Epithelial cell of esophagus (primary cell): ENCODE measurements at places on chromosomes 2 and 18.
A peak's percentile ranks its signal among the peaks of the same experiment; 100 is the strongest.

GRCh38 chr18:12630136-12630535, 27.8 kb downstream of the SPIRE1 start:
- DNase-seq: peak; percentile 59

DNA sequence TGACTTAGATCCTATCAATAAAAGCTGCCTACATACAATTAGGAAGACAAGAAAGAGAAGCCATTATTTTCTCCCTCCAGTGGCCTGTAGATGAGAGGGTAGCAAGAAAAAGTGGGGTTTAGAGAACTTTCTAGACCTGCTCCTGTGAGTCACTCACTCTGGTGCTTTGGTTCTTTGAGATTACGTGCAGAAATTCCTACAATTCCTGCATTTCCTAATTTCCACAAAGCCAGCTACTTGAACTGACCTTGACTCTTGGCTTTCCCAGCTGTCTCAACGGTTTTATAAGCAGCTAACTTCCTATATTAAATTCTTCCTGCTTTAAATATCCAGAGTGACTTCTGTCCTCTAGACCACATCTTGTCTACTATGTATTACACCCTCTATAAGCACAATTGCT, 899.5 kb upstream of the KLHL29 start:
- no peak for DNase-seq

GRCh38 chr2:152075461-152076050, 23.3 kb downstream of the CACNB4 start:
- DNase-seq: no peak

DNA sequence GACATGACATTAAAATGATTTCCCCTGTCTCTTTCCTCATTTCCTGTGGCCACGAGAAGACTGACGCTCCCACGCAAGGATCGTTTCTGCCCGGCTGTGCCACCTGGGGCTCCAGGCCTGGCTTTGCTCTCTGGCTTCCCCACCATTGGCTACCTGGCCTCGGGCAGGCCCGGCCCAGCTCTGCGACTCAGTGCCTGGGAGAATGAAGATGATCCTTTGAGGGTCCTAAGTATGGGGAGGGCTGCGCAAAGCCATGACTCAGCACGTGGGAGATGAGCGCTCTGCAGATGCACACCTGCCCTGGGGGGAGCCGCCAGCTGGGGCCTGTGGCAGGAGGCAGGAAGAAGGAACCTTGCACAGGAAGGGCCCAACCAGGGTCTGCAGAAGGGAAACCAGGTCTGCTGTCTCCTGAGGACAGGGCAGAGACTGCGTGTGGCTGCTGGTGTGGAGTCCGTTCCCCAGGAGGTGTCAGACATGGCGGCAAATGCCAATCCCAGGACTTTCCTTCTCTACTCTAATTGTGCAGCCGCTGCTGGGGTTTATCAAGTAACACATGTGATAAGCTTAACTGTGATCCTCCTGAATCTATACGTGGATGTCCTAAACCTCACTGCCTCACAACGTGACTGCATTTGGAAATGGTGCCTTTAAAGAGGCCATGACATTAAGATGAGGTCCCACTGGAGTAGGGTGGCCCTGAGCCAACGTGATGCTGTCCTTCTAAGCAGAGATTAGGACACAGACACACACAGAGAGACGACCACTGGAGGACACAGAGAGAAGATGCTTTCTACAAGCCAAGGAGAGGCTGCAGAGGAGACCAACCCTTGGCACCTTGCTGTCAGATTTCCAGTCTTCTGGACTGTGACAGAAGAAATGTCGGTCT, 32.9 kb downstream of the MBP start:
- DNase-seq: no peak

GRCh38 chr2:50026236-50026635, 871.9 kb upstream of the FSHR start:
- no peak for DNase-seq
